ENCODE measurements at places on chromosomes 16 and 17.

GRCh38 chr17:72192800-72193192, 72.0 kb downstream of the SOX9 start:
- no peak for DNase-seq

GRCh38 chr17:68468334-68468733, 11.0 kb upstream of the WIPI1 start:
- DNase-seq, result no peak

DNA sequence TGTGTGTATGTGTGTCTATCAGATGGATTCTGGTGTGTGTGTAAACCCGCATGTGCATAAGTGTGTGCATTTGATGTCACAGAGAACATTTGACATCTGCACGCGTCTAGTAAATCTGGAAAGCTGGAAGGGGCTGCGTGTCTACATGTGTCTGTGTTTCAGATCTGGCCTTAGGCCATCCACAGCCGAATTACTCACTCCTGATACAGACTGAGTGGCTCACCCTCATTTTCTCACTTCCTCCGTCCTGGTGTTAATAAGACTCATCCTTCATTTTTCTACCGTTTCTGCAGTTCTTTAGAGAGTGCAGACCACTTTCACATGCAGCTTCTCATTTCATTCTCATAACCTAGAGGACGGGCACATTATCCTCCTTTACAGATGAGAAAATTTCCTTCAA, 491.6 kb downstream of the CDH13 start:
- no peak for DNase-seq

- DNase-seq, result no peak
Measured at GRCh38 chr16:87389245-87389644, 2.9 kb upstream of the MAP1LC3B start.

DNA sequence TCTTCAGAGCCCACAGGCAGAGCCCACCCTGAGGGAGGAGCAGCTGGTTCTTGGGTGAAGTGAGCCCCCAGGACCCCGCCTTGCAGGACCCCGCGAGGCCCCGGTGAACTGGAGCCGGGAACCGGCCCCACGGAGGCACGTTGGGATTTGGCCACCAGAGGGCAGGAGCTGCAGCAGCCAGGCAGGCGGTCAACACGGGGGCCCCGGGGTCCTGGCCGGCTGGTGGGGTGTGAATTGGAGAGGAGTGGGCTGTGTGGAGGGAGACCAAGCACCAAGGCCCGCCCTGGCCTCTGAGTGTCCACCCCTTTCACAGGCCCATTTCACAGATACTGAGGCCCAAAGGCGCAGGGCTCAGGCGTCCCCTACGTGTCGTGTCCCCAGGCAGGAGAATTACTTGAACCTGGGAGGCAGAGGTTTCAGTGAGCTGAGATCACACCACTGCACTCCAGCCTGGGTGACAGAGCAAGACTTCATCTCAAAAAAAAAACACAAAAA, 2.2 kb downstream of the DPEP1 start:
- DNase-seq, result no peak

GRCh38 chr16:56401482-56401881, 23.9 kb downstream of the AMFR start:
- DNase-seq, result no peak

GRCh38 chr16:82987767-82988166, 361.0 kb downstream of the CDH13 start:
- no peak for DNase-seq

DNA sequence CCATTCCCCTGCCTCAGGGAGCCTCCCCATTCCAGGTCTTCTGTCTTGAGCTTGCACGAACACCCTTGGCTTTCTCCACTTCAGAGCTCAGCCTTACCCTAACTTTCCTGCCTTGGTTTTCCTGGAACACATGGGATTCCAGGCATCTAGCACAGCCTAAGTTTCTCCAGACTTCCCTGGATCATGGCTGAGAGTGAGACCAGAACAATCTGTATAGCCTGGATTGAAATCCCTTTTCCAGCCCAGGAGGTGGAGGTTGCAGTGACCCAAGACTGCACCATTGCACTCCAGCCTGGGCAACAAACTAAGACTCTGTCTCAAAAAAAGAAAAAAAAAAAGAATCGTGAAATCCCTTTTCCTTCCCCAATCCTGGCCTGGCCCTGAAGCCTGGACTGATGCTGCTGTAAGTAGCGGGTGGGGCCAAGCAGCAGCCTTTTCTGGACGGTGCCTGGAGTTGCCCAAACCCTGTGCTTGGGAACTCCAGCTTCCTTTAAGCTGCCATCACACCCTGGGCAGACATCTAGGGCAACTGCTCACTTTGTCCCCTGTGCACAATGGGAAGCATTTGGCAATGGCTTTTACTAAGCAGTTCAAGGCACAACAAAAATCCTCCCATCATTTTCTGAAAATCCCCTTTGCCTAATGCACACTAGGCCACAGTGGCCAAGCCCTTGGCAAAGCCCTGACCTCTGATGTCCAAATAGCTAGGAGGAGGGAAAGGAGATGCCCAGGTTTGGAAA, 12.0 kb upstream of the SLC16A5 start:
- no peak for DNase-seq

- DNase-seq, result no peak
Measured at GRCh38 chr17:7843257-7843535, 9.2 kb downstream of the KDM6B start.

DNA sequence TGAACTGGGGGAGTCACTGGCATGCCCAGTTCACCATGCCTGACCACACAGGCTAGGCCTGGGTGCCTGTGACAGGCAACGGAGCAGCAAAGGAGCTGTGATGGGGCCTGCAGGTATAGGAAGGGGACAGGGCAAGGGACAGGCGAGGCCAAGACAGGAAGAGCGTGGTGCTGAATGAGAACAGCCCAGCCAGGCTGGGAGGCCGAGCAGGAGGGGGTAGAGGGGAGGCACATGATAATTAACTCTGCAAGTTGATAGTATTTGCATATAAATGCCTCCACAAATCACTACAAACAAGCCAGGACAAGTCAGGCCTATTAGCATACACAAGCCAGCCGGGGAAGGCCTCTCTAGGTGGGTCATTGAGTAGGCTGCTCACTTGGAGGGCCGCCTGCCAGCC, 7.8 kb downstream of the ZFHX3 start:
- no peak for DNase-seq

GRCh38 chr17:61401389-61402072, 1.9 kb downstream of the TBX2 start:
- DNase-seq, result no peak

DNA sequence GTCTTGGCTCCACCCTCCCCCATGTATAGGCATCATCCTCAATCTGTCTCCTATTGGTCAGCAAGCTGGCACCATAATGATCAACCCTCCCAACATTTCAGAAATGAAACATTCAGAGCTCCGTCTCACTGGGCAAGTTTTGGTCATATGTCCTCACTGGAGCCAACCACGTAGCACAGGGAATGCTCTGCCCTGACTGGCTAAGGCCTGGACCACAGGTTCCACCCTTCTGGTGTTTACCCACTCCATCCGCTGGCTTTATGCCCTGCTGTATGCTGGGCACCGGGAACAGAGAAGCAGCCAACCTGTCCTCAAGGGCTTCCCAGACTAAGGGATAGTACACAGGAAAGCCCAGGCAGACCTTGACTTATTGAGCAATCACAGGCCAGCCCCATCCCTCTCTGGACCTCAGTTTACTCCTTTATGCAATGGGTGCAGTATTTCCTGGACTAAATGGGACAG, 20.5 kb downstream of the MYO15A start:
- no peak for DNase-seq

DNA sequence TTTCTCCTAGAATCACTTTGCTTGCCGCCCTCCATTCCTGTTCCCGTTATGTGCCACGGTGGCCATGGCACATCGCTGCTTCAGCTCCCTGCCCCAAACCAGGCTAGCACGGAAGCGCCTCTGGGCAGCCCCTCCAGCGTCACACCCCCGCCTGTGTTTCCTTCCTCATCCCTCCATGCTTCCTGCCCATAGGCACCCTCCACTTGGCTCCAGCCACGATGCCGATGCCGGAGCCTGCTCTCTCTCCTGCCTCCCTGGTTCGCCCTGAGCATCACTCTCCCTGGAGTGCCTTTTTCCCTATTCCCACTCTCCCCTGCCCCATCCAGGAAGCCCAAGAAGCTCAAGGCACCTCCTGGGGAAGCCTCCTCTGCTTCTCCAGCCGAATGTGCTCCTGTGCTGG, 3.2 kb upstream of the ARHGAP23 start:
- no peak for DNase-seq

DNA sequence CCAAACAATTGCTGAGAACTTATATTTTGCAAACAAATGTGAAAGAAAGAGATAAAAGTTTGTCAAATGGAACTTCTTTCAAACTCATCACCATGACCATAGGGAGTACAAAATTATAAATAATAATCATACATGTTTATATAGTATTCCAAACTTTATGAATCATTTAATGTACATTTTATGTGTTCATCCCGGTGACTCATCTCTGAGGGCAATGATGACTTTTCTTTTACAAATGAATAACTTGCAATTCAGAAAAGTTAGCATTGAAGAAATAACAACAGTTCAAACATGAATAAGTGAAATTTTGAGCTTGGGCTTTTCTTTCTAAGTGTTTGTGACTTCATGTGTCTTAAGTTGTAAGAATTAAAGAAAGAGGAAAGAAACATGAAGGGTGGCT, 66.3 kb upstream of the CDH8 start:
- DNase-seq, result no peak

- DNase-seq, result no peak
Measured at GRCh38 chr16:425740-426114, 278 bp downstream of the RAB11FIP3 start.

All from stimulated activated CD8-positive, alpha-beta memory T cell treated with anti-CD3 and anti-CD28 coated beads, Interleukin-2, amount 100 ng/mL, for 1 hour (primary cell).